Stimulated activated naive CD4-positive, alpha-beta T cell (primary cell): ENCODE measurements at places on chromosomes 13 and 19.
A peak's percentile ranks its signal among the peaks of the same experiment; 100 is the strongest.

DNA sequence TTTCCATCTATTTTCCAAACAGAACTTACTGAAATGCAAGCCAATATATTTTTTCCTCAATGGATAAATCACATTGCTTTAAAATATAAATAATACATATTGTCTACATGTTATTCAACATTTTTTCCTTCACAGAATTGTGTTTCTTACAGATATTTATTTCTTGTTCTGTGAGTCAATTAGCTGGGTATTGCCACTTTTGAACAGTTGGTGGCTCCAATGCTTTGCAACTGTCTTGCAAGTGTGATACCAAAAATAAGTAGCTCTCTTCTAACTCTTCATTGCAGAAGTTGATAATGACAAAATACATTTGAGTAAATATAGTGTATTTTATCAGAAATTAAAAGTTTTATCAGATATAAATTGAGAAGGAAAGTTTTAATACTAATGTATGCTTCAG is 17.1 kb upstream of the GPC5 start:
- DNase-seq, result no peak

DNA sequence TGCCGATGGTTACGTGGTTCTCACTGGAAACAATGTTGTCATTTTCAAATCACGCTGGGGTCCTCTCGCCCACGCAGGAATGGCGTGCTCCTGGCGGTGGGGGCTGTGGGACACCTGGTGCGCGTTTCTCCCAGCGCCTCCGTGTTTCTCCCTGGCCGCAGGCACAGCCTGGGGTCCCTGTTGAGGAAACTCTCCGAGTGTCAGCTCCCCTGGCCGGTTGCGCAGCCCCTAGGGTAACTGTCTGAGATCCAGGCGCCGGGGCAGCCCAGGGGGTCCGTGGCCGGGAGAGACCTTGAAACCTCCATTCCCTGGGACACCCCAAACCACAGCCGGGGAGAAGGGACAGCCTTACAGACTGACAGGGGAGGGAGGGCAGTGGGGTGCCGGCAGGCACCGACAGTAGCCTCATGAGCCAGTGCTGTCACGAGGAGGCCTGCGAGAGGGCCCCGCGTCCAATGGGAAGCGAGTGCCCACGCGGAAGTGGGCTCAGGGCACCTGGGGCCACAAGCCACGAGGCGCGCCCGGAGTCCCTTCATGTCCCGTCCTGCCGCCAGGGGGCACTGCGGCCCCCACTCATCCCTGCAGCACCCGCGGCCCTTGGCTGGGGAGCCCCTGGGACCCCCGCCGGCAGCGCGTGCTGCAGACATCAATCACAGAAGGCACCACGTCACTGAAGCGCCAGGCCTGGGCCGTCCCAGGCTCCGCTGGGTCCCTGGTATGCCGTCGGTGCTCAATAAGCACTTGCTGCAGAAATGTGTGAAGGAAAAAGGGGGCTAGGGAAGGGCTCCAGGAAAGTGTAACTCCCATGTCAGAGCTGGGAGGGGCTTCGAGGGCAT is 9.5 kb downstream of the ADAMTSL5 start:
- DNase-seq, result peak; percentile 55

GRCh38 chr13:42906257-42906656 is 85.8 kb downstream of the EPSTI1 start:
- no peak for DNase-seq

DNA sequence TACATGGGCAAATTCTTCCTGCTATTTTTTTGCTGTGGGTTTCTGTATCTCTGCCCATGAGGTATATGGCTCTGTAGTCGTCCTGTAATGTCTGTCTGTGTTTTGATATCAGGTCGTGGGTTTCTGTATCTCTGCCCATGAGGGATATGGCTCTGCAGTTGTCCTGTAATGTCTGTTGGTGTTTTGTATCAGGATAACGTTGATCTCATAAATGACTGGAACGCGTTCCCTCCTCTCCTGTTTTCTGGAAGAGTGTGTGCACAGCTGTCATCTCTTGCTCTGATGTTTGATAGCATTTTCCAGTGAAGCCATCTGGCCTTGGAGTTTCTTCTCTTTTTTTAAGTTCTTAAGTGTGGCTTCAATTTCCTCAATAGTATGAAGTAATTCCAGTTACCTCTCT is 57.2 kb downstream of the SOX1 start:
- no peak for DNase-seq
